ENCODE measurements at places on chromosomes 7 and 10. TPM values are rescaled to one million over a fixed set of nuclear protein-coding genes. Genes with fewer than 3 reads are reported as not detected.

DNA sequence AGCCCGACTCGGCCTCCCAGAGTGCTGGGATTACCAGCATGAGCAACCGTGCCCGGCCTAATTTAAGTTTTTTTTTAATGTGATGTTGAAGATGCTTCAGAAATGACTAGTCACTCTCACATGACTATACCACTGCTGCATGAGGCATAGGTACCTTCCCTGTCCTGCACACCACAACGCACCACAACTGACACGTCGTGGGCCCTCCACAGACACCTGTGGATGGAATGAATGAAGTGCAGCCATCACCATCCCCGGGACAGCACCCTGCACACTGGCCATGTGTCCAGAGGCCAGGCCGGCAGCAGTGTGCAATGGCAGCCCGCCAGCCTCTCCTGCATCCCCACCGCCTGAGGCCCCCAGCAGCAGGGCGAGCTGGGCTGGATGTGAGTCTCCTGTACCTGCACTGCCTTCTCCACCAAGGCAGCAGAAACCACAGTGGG, 55.1 kb downstream of the VOPP1 start:
- no peak overlapping the region for H3K27ac ChIP-seq
- DNase-seq: peak; percentile 76
- H3K36me3 ChIP-seq: peaks cover 16% of the 10 kb centered on the region
- no peaks in the 10 kb centered on the region for H3K27me3 ChIP-seq
- H3K4me3 ChIP-seq: no peak overlapping the region

DNA sequence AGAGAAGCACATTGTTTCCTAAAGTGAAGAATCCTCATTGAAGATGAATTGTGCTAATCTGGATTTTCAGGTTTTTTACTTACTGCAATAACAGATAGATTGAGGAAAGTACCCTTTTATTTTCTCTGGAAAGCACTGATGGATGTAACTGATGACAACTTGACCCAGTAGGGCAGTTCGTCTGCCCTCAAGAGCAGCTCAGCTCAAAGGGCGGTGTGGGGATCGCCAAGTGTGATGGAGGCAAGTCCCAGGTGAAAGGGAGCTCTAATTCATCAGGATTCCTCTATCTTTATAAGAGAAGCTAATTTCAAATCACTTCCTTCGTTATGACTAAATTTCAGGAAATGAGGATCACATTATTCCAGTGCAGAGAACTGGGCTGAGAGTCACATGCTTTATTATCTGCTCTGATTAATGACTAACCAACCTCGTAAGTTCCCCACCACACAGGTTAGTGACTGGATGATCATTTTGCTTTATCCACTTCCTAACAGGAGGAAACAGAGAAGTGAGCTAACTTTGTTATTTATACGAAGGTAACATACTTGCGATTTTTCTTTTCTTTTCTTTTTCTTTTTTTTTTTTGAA, 98.8 kb downstream of the PFKFB3 start:
- H3K4me3 ChIP-seq: no peak overlapping the region
- H3K27me3 ChIP-seq: no peaks in the 10 kb centered on the region
- DNase-seq: no peak
- no peak overlapping the region for H3K27ac ChIP-seq
- H3K4me1 ChIP-seq: peaks cover 32% of the 10 kb centered on the region
- peaks cover 29% of the 10 kb centered on the region for H3K36me3 ChIP-seq

DNA sequence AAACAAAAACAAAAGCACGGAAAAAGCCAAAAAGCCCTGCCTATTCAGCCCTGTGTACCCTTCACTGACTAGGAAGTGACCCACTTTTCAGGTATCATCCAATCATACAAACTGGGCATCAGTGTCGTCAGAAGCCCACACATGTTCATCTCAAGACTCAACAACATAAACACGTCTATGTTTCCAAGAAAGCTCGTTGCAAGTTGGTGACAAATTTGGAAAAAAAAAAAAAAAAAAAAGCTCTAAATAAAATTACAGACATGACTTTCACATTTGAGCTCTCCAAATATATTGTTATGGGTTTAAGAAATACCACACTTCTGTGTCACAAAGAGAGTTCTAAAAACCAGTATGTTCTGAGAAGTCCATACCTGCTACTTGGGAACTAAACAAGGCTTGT, 204.7 kb upstream of the KLF14 start:
- H3K27me3 ChIP-seq: no peaks in the 10 kb centered on the region
- peak overlapping the region; percentile 25 for H3K4me3 ChIP-seq
- H3K36me3 ChIP-seq: peaks cover 76% of the 10 kb centered on the region
- peaks cover 89% of the 10 kb centered on the region for H3K4me1 ChIP-seq
- DNase-seq: peak; percentile 81

DNA sequence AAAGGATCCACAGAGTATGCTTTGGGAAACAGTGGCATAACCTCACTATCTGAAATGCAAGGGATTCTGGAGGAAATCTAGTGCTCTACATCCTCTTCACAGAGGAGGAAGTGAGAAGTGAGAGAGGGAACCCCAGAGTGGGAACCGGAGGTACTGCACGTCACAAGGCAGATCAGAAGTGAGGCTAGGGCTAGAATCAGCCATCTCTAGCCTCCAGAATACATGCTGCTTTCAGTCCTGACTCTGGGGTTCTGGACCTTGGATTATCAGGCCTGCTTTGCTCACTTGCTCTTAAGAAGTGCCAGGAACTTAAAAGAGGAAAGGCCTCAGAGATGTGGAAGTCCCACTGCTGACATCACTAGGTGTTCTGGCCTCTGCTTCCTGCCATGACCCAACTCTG, 25.7 kb downstream of the ZNF503 start:
- H3K4me3 ChIP-seq: no peak overlapping the region
- no peak overlapping the region for H3K27ac ChIP-seq
- DNase-seq: no peak
- no peaks in the 10 kb centered on the region for H3K4me1 ChIP-seq
- H3K27me3 ChIP-seq: peaks cover 2% of the 10 kb centered on the region

GRCh38 chr7:26156451-26157420, 4.7 kb downstream of the NFE2L3 start:
- peaks cover 74% of the 10 kb centered on the region for H3K4me1 ChIP-seq

DNA sequence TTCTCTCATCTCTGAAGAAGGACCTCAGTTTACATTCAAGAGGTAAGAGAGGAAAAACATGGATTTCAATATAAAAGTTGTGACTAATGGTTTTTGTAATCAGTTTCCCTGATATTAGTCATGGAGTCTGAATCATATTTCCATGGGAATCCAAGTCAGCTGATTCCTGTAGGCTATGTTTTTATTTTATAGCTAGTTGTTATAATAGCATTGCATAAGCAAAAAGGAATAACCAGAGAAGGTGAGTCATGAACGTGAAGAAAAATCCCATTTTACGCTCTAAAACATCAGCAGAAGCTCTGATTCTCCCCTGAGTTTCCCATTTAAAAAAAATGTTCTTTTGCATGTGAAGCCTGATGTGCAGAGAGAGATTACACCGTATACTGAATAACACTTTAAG, 299.3 kb downstream of the SFMBT2 start:
- no peak overlapping the region for H3K4me3 ChIP-seq
- H3K4me1 ChIP-seq: peaks cover 3% of the 10 kb centered on the region
- no peak overlapping the region for H3K27ac ChIP-seq
- H3K27me3 ChIP-seq: peaks cover 14% of the 10 kb centered on the region

DNA sequence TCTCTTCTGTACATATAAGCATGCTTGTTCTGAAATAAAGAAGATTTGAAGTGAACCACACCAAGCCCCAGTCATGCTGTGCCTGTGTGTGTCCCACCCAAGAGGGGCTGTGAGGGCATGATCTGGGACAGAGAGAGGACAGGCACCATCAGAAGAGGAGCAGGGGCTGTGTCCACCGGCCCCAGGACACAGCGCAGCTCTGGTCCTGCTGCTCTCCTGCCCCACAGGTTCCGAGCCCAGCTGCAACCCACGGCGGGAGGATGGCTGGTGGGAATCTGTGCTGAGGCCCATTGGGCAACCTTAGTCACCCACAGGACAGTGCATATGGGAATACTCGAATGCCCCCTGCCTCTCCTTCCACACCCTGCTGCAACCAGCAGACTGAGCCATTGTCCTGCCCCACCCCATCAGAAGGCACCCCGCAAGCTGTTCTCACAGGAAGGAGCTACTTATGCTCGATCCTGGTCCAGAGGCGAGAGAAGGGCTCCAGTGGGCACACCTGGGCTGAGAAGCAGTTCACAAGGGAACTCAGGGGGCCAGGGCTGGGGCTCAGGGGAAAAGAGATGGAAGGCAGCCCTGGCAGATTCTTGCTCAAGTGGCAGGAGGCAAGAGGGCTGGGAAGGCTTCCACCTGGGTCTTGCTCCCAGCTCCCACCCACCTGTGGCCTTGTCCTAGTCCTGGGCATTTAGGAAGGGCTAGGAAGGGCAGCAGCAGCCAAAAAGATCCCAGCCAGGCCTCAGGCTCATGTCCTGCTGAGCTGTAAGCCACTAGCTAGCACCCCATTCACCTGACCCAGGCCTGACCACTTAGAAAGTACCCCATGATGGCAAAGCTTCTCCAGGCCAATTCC, 31.9 kb downstream of the LDB3 start:
- DNase-seq: no peak
- no peaks in the 10 kb centered on the region for H3K4me1 ChIP-seq
- peaks cover 5% of the 10 kb centered on the region for H3K27me3 ChIP-seq
- H3K4me3 ChIP-seq: no peak overlapping the region
- H3K27ac ChIP-seq: no peak overlapping the region

DNA sequence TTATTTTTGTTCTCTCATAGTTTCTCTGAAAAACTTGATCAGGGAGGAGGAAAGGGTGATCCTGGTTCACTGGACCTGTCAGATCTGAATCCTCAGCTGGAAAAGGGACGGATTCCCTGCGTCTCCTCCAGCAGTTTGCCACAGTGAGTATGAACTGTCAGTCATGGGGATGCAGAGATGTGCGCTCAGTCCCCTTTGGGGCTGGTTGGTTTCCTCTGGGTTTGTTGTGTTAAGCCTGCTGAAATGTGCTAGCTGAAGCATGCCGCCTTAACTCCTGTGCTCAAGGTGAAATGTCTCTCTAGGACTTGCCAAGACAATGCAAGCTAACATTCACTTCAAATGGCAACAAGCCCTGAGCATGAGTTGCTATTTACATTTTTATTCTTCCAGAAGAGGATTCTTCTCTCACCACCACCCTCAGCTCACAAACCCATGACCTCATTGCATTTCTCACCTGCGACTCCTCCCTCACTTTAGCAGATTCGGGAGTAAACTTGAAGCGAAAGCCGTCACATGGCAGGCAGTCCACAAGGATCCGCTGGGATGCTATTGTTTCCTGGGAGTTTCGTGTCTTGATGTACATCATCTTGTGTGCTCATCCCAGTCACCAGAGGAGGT, 192.9 kb upstream of the FZD8 start:
- no peaks in the 10 kb centered on the region for H3K36me3 ChIP-seq
- no peak for DNase-seq
- no peaks in the 10 kb centered on the region for H3K27me3 ChIP-seq

DNA sequence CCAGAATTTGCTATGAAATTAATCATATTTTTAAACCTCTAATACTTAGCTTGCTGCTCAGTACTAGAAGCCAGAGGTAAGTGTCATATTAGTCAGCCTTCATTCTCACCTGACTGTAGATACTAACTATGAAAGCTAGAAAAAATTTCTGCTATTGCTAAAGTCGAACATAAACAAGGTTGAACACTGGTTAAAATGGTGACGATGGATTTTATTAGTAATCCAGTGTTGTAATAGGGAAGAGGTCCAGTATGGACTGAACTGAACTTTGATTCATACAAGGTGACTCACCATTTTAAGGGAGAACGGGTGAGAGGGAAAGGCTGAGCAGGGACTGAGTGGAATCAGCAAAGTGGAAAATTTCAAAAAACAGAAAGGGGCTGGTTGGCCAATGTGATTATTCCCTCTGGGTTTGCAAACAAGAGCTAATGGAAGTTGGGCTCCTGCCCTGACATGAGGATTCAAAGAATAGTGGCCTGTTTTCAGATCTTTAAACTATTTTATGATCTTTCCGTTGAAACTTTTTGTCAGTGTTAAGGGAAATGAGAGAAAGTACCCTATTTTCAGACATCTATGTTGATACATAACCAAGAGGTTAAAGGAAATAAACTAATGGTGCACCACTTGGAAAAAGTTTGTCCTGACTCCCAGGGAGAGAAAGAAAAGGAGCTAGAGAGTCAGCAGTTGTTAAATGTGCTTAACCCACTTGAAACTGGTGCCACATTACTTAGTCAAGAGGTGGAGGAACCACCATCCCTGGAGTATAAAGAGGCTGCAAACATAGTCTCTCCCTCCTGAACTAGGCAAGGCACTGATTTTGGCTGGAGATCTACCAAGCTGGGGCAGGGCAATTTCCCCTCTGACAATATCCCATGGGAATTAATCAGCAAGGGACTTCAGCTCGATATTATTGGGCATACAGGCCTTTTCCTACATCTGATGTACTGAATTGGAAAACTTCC, 15.3 kb upstream of the AKR1C1 start:
- H3K4me3 ChIP-seq: no peak overlapping the region
- no peaks in the 10 kb centered on the region for H3K4me1 ChIP-seq
- no peak overlapping the region for H3K27ac ChIP-seq
- H3K27me3 ChIP-seq: peaks cover 5% of the 10 kb centered on the region

DNA sequence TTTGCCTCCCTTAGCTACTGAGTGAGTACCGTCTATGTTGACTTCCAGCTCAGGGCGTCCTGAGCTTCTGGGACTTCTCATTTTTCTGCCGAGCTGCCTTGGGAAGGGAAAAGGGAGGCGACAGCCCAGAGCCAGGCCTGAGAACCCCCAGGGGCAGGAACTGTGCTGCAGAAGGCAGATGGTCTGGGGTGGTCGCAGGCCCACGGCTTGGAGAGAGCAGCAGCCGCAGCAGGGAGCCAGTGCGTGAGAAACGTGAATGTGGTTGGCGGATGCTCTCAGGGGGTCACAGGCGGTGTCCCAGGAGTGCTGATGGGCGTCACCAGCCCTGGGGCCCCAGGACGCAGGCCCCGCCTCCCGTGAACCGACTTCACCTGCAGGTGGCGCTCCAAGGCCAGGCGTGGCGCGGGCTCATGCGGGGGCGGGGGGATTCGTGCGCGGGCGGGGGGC, 9.2 kb upstream of the PWWP2B start:
- H3K4me3 ChIP-seq: no peak overlapping the region
- peak overlapping the region; percentile 50 for H3K27ac ChIP-seq
- DNase-seq: peak; percentile 81
- H3K36me3 ChIP-seq: peaks cover 1% of the 10 kb centered on the region

- H3K27ac ChIP-seq: no peak overlapping the region
- H3K4me1 ChIP-seq: no peaks in the 10 kb centered on the region
- DNase-seq: peak; percentile 28
- H3K27me3 ChIP-seq: no peaks in the 10 kb centered on the region
- H3K4me3 ChIP-seq: no peak overlapping the region
Measured at GRCh38 chr10:97003151-97003803, 171.2 kb downstream of the LCOR start.

- no peaks in the 10 kb centered on the region for H3K4me1 ChIP-seq
- no peak overlapping the region for H3K27ac ChIP-seq
Measured at GRCh38 chr10:117899181-117899683, 147.5 kb downstream of the RAB11FIP2 start.

Gene PON1
- total RNA-seq: not detected

Gene UPK3BL2
- total RNA-seq: 11.0 TPM

Gene TCAF2
- total RNA-seq: 20.8 TPM

Gene RNLS
- total RNA-seq: 2.9 TPM

Gene PCBD1
- 38.4 TPM for total RNA-seq

Gene ZNRF2
- 21.3 TPM for total RNA-seq
